ENCODE measurements at places on chromosomes 7 and 10. TPM values are rescaled to one million over a fixed set of nuclear protein-coding genes. Genes with fewer than 3 reads are reported as not detected.

Gene LIPM
- polyA plus RNA-seq = not detected

Gene NPC1L1
- 25.3 TPM for polyA plus RNA-seq

Gene MYOZ1
- 1.3 TPM for polyA plus RNA-seq

Gene APBB1IP
- polyA plus RNA-seq = 1.8 TPM

Gene AOC1
- polyA plus RNA-seq = 6.6 TPM

Gene MAGI2
- polyA plus RNA-seq = 52.5 TPM

Gene ITGA8
- polyA plus RNA-seq = 3.9 TPM
